EL (cell line): ENCODE measurements at places on chromosomes 3 and 15.

GRCh38 chr3:122810734-122811133 lies 15.9 kb downstream of the SLC49A4 start:
- DNase-seq = no peak

DNA sequence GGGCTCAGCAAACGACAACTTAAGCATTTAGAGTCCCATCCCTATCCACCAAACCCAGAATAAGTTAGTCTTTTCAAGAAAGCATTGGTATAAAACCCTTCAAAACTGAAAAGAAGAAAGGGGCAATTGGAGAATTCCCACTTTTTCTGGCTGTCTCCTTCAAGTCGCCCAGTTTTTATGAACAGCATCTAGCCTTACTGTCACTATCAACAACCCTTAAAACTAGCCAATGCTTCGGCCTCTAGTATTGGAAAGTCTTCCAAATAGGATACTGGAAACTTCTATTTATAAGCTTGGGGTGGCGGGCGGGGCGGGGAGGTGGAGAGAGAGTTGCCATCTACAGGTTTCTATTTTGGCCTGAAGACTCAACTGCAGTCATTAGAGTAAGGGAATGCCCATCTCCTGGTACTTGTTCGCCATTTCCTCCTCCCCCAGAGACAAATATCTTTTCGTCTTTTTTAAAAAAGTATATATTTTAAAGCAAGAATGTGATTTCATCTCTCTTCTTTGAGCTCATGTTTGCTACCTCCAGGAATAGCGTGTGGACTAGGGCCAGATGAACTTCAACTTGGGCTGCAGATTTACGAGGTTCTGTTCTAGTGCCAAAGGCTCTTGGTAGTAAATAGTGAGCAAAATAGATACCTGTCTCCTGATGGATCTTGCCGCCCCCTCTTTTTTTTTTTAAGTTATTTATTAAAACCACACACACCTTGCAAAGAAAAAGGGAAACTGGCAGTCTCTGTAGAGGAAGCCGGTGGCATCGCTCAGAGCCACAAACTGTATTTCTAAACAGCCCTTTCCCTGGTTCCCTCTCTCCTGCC lies 2.7 kb downstream of the BCL6 start:
- peak; percentile 48 for DNase-seq

DNA sequence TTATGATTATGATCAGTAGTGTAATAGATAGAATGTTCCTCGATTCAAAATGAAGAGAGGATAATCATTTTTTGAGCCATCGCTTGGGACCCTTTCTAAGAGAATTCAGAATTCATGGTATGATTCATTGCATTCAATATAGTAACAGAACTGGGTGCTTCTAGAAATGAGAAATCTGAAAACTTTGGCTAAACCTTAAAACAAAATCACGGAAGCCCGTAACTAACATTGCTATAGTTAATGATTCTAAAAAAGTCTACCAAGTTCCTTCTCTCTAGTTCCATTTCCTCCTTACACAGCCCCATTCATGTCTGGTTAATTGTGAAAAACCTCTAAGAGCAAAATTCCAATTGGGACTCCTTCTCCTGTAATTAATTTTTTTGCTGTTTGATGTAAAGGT lies 217.1 kb downstream of the GBE1 start:
- no peak for DNase-seq

DNA sequence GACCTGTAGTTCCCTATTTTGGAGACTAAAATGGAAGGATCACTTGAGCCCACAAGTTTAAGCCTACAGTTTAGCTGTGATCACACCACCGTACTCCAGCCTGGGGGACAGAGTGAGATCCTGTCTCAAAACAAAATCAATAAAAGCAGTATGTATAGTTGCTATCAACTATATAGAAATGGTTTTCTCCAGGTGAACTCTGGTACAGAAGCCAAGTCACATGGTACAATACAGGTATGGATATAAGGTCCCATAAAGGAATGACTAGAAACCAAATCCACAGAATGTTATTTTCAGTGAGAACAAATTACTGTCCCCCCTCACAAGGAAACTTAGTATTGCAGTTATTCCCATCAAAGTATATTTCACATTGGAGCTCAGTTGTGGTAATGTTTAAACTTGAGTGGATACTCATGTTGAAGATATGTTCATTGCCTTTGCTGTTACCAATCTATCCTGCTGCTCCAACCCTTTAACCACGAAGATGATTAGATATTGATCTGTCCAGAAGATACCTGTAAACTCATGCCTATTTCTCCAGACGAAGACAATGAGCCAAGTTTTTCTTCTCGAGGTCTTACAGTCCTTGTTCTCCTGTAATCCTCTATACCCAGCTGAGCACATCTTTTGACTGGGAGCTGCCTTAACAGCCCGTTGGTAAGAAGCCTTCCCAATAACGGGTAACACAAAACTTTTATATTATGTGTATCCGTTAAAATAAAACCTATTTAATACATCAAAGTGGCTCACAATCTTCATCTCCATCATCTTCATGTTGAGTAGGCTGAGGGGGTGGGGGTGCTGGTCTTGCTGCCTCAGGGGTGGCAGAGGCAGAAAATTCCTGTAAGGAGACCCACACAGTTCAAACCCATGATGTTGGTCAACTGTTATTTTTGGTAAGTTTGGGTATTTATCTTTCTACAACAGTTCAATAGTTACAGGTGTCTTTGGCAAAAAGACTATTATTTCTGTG lies 24.6 kb downstream of the TRA2B start:
- DNase-seq = no peak
